ENCODE measurements at places on chromosomes 2 and 18.

- no peak for DNase-seq
These were observed 11.7 kb downstream of the UBR3 start for GRCh38 chr2:169838743-169839489.

DNA sequence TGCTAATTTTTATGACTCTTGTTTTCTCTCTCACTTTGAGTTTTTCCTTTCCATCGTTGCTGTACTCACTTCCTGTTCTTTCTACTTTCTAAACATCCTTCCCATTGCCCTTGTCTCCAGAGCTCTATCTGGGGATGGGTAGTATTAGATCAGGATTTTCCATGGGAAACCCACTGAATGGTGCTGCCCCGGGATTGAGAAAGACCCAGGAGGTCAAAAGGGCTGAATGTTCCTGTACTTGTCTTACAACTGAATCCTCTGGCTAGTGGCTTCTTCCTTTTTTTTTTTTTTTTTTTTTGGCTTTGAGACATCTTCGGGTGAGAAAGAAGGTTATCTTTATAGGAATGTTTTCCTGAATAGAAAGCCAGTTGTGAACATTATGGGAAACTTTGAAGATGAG, 364.8 kb upstream of the SLC14A2 start:
- DNase-seq, result peak; percentile 22

DNA sequence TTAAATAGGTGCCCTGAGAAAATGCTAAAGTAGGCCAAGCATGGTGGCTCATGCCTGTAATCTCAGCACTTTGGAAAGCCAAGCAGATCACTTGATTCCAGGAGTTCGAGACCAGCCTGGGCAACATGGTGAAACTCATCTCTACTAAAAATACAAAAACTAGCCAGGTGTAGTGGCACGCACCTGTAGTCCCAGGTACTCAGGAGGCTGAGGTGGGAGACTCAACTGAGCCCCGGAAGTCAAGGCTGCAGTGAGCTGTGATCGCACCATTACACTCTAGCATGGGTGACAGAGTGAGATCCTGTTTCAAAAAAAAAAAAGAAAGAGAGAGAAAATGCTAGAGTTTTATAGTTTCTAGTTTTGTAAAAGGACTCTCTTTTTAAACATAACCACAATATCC, 12.0 kb downstream of the ANKRD44 start:
- no peak for DNase-seq

DNA sequence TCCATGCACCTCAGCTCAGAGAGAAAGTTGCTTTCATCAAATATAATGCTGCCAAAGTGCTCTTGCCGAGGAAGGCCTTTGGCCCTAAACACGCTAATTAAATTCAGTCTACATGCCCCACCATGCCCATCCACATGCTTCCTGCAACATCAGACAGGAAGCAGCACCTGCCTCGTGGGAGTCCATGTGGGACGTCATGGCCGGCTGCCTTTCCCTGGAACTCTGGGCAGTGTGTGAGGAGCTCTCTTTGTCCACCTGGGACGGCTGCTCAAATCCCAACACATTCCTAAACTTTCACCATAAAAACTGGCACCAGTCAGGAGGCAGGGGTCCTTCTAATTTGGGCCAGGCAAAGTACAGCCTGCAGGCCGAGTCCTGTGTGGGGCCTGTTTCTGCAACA, 23.1 kb downstream of the FAM178B start:
- no peak for DNase-seq

DNA sequence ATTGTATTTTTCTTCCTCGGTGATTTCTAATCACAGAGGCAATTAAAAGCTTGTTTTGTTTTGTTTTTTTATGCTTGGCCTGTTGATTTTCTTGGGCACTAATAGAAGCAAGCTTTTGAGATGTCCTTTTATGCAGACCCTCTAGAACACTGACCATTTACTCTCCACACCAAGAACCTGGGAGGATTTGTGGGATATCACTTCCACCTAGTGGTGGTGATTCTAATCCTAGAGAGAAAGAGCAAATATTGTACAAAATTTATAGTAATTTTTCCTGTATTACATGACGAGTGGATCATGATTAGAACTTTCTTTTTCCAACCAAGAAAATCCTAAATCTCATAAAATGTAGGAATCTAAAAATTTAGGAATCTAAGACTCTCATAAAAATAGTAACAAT, 23.4 kb downstream of the NEMP2 start:
- DNase-seq, result peak; percentile 33

GRCh38 chr2:189179570-189179950, at the start of gene COL5A2:
Gene COL5A2 (minus strand): TSS chr2:189179761. CDS start chr2:189179604, 157 bp downstream.
- peak; percentile 92 for DNase-seq

- DNase-seq, result no peak
These were observed 115.9 kb downstream of the TTC32 start for GRCh38 chr2:19785867-19786266.

DNA sequence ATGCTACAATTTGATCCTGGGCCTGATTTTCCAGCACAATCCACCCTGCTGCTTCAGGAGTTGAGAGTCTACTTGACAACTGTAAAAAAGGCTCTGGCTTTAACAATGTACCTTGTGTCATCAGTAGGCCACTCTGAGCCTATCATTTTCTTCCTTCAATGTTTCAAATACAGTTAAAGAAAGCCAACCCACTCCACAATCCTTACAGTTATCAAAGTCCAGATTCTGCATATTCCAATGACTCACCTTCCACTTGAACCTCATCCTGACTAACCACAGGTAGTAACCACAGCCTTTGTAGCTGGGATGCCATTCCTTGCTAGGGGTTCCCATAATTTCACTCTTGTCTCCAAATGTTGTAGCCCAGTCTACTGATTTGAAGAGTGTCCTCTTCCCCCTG, 35.5 kb upstream of the AQP4 start:
- no peak for DNase-seq

- no peak for DNase-seq
These were observed 75.0 kb downstream of the CERS6 start for GRCh38 chr2:168530982-168531622.

- DNase-seq, result no peak
These were observed 795.6 kb downstream of the CPS1 start for GRCh38 chr2:211351987-211352386.

- DNase-seq, result no peak
These were observed 57.5 kb downstream of the MIB1 start for GRCh38 chr18:21798126-21798525.

DNA sequence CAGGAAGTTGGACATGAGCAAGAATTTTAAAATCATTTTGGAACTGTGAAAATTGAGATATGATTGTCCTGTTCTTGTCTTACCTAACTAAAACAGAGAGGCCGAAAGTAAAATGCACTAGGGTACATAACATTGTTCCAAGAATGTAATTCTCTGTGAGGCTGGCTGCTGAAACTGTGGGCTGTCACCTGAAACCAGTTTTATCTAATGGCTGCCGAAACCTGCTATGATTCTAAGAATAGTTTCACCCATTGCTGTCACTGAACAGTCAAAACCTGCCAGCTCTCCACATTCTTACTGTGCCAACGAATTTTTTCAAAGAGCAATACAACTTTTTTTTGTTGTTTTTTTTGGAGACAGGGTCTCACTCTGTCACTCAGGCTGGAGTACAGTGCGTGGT, 119.3 kb upstream of the ZSWIM2 start:
- DNase-seq, result no peak

DNA sequence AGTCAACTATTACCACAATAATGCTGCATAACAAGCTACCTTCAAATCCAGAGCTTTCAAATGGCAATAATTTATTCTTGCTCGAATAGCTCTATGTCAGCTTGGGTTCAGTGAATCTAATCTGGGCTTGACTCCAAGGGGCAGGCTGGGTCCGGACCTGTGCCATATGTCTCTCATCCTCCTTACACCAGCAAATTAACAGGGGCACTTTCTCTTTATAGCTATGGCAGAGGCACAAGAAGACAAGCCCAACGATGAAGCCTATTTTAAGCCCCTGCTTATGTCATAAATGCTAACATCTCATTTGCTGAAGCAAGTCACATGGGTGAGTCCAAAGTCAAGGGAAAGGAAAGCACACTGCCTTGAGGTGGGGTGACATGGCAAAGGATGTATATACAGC, 13.3 kb upstream of the ZNF521 start:
- DNase-seq, result peak; percentile 1

GRCh38 chr2:36963106-36963505, 3.2 kb downstream of the STRN start:
- no peak for DNase-seq

- DNase-seq, result peak; percentile 42
These were observed 1.0 kb downstream of the VIT start for GRCh38 chr2:36697424-36698066.

DNA sequence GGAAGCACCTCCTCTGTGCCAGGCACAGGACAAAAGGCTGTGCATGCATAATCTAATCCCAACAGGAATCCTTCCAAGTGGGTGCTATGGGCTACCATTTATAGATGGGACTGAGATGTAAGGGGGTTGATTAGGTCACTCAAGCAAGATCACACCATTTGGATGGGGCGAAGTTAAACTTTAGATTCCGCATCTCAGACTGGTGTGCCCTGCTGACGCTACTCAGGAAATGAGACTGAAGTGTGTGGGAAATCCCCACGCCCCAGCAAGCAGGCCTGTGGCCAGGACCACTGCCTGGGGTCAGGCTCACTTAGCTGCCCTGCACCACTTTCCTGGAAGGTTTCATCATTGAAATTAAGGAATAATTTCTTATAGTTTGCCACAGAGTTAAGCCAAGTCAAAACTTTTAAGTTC, 70.5 kb upstream of the PPP1CB start:
- peak; percentile 90 for DNase-seq

DNA sequence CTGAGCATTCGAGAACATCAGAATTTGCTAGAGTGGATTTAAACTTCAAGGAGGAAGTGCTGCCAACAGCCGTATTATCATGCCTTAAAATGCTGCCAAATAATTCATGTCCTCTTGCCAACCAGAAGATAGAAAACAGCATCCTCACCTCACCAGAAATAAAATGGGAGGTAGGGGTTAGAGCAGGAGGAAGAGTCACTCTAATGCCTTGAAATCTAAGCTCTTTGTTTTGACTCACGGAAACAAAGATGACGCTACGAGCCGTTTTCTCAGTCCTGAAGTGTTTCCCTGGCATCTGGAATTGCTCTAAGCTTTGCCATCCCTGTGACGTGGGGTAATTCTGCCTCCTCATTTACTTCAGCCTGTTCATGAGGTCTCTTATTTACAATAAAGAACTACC, 97.1 kb downstream of the PRPF40A start:
- no peak for DNase-seq

GRCh38 chr2:128809880-128810279, 491.2 kb upstream of the HS6ST1 start:
- no peak for DNase-seq

DNA sequence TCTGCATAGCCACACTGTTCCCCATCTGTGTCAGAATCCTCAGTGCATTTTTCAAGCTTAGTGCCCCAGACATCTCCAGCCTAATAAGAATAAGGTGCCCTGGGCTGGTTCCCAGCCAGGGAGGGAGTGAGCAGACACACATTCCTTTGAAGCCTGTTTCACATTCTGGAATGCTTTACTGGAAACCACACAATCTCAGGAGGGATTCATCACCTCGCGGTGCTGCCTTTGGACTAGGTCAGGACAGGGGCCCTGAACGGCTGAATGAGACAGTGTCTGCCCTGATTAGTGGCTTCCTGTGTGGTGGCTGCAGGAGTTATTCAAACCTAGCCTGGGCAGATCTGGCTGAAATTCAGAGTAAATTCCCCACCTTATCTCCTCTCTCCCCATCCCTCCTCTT, 108.0 kb upstream of the LDAH start:
- peak; percentile 40 for DNase-seq

GRCh38 chr2:43193652-43194120, 32.7 kb downstream of the ZFP36L2 start:
- DNase-seq, result no peak

GRCh38 chr2:67039517-67040103, 357.5 kb upstream of the ETAA1 start:
- no peak for DNase-seq

GRCh38 chr2:36147670-36148390, 207.7 kb upstream of the CRIM1 start:
- no peak for DNase-seq

- no peak for DNase-seq
These were observed 65.8 kb downstream of the MEMO1 start for GRCh38 chr2:31944828-31945571.

DNA sequence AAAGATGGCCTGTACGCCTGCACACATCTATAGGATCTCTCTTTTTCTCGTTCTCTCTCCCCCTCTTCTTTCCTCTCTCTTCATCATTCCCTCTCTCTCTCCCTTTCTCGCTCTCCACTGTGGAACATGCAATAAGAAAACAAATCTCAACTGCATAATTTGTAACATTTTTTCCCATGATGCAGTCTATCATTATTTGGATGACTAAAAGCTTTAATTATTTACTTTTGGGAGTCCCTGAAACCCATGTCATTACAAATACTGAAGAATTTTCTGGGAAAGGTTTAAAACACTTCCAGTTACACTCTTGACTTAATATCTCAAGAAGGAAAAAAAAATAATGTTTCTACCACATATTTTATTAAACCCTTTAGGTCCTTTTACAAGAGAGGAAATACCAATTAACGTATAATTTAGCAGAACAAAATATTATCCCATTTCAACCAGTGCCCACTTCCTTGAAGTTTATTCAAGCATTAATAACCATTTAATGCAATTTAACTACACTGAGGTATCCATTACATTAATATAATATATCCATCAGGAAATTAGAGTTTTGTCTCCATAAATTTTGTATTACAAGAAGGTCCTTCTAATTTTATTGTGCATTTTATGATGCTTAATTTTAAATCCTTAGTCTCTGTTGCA, 1615.2 kb upstream of the ACVR2A start:
- no peak for DNase-seq

- DNase-seq, result peak; percentile 89
These were observed 30.9 kb downstream of the MREG start for GRCh38 chr2:215982465-215982875.

DNA sequence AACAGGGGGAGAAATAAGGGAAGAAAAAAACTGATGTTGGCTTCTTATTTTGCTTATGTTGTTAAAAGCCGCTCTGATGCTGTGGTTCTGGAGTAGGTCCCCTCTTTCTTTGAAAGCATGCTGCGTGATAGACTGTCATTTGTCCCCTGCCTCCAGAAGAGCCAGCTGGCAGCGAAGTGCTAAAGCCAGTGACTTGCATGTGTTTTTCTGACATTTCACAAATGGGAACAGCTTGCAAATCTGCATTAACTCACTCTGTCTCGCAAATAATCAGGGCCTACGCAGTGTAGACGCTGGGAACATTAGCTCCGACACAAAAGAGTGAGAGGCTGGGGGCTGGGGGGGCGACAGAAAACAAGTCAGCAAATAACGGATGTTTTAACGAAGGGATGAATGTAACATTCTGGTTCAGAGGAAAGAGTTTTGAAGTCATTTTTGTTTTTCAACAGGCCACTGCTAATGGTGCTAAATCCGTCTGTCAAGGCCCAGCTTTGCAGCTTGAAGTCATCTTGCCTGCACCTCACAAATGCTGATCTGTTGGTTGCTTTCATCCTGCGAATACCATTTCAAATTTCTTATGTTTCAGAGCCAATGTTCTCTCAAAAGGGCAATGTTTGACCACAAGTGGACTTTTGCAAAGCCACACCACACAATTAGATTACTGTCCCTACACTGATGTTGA, 68.8 kb upstream of the PIK3C3 start:
- DNase-seq, result no peak

DNA sequence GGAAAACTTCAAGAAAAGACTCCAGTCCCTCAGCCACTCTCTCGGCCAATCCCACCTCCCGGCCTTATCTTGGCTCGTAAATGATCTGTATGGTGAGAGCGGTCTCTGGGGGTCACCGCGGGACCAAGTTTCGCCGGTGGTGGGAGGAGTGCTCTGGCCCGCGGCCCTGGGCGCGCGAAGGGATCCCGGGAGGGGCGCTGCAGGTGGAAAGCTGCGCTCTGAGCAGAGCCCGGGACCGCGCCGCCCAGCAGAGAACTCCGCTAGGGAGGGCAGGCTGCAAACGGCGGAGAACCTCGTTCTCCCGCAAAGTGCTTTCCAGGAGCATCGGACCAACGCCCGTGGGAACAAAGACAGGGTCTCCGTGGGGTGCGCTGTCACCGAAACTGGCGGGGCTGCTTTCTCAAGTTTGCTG, 622 bp downstream of the LRP2 start:
- DNase-seq, result no peak

Measured in RPMI7951 (cell line).